ENCODE measurements at places on chromosomes 16 and 17. TPM values are rescaled to one million over a fixed set of nuclear protein-coding genes. Genes with fewer than 3 reads are reported as not detected.
A peak's percentile ranks its signal among the peaks of the same experiment; 100 is the strongest.

DNA sequence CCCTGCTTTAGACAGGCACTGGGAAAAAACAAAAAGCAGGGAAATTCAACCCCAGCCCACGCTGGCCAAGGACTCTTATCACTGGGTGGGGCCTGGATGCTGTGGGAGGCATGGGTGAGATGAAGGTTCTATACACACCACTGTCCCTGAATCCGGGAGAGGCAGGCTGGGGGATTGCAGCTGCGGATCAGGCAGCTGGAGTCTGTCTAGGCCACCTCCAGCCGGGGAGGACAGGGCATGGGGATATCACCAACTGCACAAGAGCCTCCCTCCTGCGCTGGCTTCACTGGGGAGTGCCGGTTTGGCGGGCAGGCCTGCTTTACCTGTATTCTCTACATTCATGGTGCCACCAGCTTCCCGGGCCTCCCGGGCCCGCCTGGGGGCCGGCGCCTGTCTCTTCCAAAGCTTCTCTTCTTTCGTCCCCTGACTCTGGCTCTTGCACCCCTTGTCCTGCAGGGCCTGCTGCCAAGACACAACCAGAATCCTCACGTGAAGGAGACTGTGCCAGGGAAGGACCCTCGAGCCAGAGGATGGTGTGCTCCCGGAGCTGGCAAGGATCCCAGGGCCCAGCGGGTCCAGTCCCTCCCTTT lies 13.9 kb downstream of the KIFC3 start:
- DNase-seq, result no peak

Gene GAS7
- 0.66 TPM for total RNA-seq

Gene BIRC5
- 248 TPM for total RNA-seq

DNA sequence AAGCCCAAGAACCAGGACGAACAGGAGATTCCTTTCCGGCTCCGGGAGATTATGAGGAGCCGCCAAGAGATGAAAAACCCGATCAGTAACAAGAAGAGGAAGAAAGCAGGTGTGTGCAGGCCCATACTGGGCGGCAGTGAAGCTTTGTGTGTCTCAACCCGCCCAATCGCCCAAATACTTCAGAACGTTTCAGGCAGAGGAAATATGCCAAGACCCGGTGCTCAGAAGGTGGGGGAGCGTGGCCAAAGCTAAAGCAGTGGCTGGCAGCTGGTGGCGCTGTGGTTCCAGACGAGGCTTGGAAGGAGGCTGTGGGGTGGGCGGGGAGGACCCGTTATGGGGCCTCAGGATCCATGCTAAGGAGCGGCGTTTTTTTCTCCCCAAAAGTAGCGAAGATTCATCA lies 1.2 kb downstream of the CCDC137 start:
- peak; percentile 44 for DNase-seq

Gene MEIOB
- not detected for total RNA-seq

Gene ALOX12
- total RNA-seq, result not detected

DNA sequence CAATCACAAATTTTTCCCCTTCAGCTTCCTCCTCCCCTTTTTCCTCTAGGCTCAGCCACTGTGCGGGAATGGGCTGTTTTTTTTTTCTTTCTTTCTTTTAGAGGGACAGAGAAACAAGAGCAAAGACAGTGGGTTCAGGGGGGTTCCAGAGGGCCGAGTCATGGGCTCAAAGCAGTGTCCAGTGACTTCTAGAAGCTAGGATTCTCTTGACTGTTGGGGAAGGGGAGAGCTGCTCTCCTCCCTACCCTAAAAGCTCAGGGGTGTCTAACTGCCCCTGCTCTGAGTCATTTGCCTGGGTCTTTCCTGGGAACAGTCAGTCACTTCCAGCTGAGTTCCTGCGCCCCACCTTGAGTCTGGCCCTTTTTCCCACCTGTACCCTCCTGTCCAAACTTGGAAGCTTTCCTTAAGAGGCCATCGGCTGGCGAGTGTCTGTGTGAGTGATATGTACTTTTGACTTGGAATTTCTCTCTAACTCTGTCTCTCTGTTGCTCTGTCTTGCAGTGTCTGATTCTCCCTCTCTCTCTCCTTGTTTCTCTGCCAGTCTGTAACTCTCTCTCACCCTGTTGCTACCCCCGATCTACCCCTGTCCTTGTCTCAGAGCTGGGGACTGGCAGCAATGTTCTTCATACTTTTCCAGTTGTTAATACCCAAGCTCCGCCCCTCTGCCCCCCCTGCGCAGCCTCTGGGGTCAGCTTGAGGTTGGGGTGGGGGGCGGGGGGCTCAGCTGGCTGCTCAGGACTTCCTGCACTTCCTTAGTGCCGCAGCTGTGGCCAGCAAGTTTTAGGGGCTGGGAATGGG lies 2.4 kb downstream of the THRA start:
- DNase-seq, result peak; percentile 59

DNA sequence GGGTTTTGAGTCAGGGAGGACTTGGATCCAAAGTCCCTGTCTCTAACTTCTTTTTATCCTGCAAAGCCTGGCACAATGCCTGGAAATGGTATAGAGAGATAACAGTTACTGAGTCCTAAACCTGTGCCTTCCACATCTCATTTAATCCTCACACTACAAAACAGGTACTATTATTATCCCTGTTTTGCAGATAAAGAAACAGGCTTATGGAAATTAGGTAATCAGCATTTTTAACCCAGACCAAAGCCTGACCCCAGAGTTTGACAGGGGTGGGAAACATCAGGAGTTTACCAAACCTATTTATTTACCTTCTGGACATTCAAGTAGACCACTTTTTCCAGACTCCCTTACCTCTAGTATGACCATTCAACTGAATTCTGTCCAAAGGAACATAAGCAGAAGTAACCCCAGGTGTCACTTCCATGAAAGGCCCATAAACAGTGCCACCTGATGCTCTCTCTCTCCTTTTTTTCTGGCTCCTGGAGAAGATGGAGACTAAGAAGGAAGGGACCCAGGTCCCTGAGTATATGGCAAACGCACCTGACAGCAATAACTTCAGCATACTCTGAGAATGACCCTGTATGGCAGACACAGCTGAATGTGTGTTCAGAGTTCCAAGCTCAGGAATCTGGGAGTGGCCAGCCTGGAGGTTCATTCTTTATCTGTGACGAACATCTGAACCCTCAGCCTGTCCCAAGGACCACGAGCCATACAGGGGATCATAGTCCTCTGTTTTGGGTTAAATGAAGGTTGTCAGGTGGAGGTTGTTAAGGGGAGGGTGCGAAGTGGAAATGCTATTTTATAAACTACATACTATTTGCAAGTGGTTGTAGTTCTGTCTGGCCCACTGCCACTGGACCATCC lies 62.7 kb downstream of the HLF start:
- no peak for DNase-seq

DNA sequence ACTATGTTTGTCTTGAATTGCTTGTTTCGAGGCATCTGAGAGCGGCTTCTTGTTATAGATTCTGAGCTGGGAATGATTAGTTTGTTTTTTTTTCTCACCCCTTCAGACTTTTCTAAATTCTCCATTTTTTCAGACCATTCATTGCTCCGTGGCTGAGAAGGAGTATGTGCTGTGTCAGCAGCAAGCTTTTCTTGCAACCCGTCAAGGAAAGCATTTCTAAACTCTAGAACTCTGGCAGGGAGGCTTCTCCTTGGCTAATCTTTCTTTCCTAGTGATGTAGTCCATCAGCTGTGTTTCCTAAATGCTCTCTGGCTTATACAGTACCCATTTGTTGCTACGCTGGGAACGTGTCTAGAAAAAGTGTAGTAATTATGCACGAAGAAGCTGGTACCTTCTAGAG lies 133.5 kb downstream of the FTO start:
- DNase-seq, result no peak

DNA sequence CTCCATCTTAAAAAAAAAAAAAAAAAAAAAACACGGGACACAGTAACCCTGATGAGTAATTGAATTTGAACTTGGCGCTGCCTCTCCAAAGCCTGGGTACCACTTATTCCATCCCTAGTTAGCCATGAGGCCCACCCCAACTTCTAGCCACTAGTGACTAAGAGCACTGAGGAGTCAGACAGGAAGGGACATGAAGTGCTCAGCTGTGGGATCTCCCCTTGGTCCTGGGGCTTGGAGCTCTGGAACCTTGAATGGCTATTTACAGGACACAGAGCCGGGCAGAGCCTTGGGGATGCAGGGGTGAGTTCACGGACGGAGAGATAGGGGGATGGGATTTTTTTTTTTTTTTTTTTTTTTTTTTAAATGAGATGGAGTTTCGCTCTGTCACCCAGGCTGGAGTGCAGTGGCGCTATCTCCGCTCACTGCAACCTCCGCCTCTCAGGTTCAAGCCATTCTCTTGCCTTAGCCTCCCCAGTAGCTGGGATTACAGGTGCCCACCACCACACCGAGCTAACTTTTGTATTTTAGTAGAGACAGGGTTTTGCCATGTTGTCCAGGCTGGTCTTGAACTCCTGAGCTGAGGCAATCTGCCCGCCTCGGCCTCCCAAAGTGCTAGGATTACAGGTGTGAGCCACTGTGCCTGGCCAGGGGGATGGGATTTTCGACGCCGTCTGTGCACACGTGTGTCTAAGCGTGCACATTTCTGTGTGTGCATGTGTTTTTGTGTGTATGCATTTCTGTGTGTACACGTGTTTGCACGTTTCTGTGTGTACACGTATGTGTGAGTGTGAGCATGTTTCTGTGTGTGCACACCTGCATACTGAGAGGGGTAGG lies 20.4 kb upstream of the CIBAR2 start:
- DNase-seq, result no peak

- DNase-seq, result peak; percentile 51
Observed at GRCh38 chr17:42276359-42276608, at the start of gene STAT5B. TSS of gene STAT5B (minus strand) at chr17:42276391. CDS start at chr17:42232127, 44,264 bp downstream.

DNA sequence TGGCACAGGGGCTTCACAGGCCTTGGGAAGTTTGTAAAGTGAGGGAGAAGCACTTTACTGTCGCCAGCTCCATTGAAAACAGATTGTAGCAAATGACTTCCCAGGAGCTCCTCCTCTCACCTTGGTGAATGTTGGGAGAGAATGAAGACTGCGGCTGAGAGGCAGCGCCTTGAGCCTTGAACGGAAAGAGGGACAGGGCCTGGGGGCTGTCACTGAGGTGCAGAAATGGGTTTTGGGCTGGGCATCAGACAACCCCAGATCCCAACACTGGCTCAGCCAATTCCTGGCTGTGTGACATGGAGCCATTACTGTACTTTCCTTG lies 603 bp upstream of the MRTFB start:
- DNase-seq, result no peak

DNA sequence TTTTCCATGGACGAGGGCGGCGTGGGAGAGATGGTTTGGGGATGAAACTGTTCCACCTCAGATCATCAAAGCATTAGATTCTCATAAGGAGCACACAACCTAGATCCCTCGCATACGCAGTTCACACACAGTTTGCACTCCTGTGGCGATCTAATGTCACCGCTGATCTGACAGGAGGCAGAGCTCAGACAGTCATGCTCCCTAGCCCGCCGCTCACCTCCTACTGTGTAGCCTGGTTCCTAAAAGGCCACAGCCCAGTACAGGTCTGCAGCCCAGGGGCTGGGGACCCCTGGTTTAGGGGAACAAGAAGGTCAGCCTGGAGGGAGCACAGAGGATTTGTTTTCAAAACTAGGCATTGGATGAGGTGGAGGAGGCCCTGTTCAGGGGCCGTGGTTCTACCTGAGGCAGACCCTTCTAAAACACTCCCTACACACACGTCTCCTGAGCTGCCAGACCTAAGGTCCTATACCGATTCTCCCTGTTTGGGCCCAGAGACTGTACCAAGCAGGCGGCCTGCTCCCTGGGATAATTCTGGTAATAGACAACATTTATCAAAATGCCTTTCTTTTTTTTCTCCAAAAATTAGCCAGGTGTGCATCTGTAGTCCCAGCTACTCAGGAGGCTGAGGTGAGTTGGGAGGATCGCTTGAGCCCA lies 38.6 kb downstream of the AXIN2 start:
- DNase-seq, result no peak

GRCh38 chr17:11122908-11123307 lies 118.1 kb upstream of the SHISA6 start:
- DNase-seq, result no peak

GRCh38 chr16:48444574-48444973 lies 59.4 kb upstream of the SIAH1 start:
- peak; percentile 52 for DNase-seq

DNA sequence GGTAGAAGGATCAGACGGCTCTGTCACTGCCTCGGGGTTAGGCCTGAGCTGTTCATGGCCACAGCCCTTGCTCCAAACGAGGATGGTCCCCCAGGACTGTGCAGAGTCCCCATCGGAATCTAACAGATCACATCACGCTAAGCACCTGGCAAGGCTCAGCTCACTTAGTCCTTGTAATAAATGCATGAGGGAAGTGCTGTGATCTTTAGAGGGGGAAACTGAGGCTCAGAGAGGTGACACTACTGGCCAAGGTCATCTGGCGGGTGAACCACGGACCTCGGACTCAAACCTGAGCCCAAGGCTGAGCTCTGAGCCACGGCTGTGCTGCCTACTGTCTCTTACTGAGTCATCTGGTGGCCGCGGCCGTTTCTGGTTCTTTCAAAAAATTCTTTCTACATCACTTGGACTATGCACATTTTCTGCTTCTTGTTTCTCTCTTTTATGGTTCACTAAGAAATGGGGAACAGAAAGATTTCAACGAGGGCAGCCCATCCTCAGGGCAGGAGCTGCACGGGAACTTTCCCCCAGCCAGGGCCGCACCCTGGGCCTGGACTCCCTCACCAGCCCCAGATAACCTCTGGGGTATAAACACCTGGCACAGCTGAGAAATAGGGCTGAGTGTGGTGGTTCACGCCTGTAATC lies 55.6 kb downstream of the COTL1 start:
- no peak for DNase-seq

Gene CCL16
- not detected for total RNA-seq

Data from SJCRH30 (cell line).